ENCODE measurements at places on chromosomes 11 and 22.

- DNase-seq: no peak
Observed at GRCh38 chr11:78696177-78696576, 121.5 kb upstream of the NARS2 start.

DNA sequence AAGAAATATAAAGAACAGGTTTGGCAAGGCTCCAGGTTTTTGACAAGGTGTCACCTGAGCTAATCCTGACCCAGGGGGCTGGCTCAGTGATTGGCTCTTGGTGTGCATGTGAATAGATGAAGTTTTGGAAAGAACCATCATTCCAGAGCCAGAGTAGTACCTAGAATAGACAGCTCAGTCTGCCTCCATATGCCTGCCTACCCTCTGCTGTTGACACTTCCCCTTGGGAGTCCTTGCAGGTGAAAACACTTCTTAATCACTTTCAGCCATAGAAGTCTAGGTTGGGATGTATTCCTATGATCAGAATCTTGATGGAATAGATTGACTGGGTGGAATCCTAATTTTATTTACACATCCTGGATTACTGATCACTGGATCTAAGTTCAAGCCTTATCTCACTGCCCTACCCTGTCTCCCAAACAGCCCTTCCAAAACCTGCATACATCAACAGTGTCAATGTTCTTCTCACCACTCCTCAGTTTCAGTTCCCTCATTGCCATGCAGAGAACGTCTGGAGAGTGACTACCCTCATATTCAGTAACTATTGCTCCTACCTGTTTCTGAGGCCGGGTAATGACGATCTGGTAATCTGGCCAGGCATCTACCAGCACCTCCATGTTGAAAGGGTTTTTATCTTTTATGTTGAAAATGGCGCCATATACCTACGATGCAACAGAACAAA lies 6.7 kb downstream of the GLYATL2 start:
- no peak for DNase-seq

DNA sequence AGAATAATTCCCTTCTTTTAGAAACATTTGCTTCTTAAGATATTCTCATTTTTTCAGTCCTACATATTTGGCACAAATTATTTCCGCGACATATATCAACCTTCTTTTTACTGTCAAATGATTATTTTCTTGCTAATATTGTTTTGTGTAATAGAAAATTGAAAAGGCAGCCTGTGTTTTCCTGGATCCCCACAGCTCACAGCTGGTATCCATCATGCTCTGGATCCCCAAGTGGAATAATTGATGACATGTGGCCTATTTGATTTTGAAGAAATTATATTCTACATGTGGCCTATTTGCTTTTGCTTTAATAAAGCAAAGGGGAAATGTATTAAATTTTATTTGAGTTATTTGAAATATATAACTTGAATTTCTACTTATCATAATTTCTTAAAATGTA lies 199.4 kb upstream of the LUZP2 start:
- no peak for DNase-seq

DNA sequence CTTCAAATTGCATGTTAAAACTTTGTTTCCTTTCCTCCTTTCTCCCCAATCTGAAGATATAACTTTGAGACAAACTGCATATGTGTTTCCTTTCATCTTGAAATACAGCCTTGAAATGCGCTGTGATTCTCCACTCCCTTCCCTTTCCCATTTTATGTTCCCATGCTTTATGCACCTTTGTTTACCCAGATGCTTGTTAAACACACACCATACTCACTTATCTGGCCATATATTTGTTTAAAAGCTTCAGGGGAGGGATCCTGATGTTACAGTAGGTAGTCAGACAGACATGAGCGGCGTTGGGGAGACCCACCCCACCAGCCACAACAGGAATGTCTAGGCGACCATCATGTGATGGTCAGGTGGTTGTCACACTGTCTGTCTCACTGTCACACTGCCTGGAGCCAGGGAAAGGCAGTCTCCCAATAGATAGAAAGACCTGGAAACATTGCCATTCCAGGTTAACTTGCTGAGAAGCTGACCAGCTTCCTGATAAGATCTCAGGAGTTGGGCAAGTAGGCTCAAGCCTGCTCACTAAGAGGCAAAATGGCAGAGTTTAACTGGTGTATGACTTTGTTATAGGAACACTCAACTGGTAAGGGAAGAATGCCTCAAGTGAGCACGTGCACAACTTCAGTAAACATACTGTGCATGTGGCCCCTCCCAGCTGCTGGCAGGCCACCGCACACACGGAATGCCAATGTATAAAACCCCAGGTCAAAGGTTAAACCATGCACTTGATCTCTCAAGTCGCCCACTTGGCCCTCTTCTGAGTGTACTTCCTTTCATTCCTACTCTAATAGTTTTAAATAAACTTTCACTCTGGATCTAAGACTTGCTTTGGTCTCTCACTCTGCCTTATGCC lies 23.5 kb upstream of the MSANTD2 start:
- no peak for DNase-seq

DNA sequence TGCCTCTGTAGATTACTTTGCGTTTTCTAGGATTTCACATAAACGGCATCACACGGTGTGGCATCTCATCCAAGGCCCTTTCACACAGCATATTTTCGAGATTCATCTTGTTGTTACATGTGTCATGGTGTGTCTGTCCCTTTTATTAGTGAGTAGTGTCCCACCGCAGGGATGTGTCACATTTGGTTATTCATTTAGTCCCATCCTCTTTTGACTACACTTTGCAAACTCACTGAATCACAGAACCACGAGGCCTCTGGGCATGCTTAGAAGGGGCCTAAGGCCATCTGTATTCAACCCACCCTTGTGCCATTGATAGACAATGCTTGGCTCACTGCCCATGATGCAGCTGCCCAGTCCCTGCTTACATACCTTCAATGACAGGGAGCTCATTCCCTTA lies 4.2 kb upstream of the RAC2 start:
- no peak for DNase-seq

- no peak for DNase-seq
Observed at GRCh38 chr11:82038154-82038553, 695.5 kb downstream of the FAM181B start.

GRCh38 chr11:73614591-73614990 lies 16.7 kb upstream of the FAM168A start:
- DNase-seq: no peak

GRCh38 chr11:57153448-57153847 lies 28.3 kb upstream of the LRRC55 start:
- no peak for DNase-seq

- no peak for DNase-seq
Observed at GRCh38 chr22:44925465-44926123, 84.2 kb downstream of the PHF21B start.

DNA sequence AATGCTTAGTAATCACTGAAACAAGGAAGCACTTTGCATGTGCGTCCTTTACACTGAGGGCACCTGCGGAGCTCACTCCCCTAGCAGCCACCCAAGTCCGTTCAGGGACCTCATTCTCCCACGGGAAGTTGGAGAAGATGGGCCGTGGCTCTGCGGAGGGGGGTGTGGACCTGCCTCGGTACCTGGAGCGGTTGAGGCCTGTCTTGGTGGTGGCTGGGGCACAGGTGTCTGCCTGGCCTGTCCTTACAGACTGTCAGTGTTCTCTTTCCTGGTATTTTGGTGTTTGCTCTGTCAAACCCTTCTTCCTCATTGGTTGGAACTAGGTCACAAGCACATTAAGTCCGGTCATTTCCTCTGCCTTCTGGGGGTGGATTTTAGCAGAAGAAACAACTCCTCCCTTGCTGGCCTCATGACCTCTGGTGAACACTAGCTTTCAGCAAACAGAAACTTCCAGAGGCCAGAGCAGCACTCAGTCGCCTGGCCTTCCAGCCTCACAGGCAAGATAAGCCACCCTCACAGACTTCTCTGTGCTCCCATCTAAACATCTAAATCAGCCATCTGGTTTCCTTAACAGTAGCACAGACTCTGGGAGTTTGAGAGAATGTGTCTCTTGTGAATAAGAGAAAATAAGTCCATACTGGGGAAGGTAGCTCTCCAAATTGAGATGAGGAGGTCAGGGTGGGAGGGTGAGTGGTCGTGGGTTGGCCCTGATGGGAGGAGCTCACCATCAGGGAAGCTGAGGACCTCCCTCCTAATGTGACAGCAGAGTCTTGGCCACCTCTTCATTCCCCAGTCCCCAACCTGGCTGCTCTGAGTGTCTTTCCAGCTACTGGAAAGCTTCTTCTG lies 8.6 kb downstream of the SNAP29 start:
- DNase-seq: peak; percentile 15

DNA sequence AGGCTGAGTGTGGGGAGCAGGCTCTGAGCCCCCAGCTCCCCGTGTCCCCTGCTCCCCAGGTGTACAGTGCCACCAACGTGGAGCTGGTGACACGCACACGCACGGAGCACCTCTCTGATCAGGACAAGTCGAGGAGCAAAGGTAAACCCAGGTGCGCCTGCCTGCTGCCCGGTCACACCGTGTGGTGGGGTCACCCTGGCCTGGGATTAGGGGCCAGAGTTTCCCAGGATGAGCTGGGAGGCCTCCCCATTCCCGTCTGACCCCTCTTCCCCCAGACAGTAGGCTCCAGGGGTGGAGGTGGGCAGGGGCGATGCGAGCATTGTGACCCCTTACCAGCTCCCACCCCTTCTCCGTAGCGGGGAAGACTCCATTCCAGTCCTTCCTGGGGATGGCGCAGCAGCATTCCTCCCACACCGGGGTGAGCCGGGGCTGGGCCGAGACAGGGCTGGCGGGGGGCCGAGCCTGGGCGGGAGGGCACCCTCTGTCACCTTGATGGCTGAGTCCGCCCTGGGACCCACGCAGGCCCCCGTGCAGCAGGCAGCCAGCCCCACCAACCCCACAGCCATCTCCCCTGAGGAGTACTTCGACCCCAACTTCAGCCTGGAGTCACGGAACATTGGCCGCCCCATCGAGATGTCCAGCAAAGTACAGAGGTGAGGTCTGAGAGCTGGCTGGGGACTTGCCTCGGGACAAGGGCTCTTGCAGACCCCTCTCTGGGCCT lies 3.7 kb upstream of the SSH3 start:
- DNase-seq: no peak

DNA sequence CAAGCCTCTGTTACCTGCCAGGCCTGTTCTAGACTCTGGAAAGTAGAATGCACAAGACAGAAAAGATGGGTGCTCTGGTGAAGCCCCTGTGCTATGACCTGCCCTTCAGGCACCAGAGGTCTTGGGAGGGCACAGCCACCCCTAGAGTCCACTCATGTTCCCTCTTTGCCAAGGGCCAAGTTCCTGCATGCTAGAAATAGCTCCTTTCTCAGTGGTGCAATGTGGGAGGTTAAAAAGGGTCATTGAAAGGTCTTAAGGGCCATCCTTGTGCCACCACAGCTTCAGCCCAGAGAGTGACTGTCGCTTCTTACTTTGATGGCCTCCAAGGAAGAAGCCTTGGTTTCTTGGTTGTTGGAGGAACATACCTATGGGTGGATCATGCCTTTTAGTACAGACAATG lies 84.6 kb upstream of the PARVA start:
- no peak for DNase-seq

- DNase-seq: no peak
Observed at GRCh38 chr11:43119275-43119970, 192.4 kb upstream of the API5 start.

GRCh38 chr11:108838102-108838791 lies 173.4 kb downstream of the DDX10 start:
- no peak for DNase-seq

GRCh38 chr22:45688600-45689080 lies 17.0 kb downstream of the ATXN10 start:
- peak; percentile 46 for DNase-seq

- DNase-seq: no peak
Observed at GRCh38 chr11:24295360-24295759, 201.5 kb upstream of the LUZP2 start.

DNA sequence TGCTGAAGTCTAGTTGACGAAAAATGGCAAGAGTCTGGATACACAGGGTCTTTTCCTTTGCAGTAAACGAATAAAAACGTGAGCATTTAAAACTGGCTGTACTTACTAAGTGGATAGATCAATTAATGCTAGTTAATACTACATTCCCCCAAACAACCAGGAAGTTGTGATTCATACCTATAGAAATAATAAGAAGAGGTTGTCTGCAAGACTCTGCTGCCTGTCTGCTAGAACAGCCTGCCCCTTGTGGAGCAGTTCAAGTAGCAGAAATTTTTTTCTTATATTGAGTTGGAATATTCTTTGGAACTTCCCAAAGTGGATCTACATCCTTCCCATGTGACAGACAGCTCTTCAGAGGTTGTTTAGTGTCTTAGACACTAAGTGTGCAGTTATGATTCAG lies 86.8 kb downstream of the TEAD1 start:
- DNase-seq: no peak

DNA sequence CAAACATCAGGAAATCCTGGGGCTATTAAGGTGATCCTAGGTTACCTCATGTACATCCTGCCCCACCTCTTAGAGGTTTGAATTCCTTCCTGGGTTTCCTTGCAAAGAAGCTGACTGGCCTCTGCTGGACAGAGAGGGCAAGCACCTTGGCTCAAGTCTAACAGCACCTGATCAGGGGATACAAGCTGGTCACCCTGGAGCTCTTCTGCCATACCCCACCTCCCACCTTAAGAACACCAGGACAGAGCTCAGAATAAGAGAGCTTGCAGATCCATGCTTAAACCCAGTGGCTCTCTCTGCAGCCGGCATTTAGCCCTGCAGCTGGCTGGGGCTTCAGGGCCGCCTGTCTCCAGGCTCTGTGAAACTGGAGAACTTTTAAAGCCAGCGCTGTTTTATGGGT lies 386.6 kb upstream of the NARS2 start:
- no peak for DNase-seq

DNA sequence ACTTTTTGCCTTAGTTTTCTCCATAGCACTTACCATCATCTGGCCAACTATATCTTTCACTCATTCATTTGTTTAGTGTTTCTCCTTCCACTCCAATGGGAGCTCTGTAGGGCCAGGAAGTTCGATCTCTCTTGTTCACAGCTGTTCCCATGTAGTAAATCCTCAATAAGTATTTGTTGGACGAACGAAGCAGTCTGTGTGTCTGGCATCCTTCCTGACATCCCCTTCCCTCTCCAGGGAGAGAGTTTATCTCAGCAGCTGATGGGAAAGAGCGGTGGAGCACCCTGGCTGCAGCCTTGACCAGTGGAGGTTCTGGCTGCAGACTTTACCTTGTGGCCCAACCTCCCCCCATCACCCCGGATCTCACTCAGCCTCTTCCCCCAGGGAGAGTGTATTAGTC lies 141.7 kb downstream of the CHST1 start:
- no peak for DNase-seq

DNA sequence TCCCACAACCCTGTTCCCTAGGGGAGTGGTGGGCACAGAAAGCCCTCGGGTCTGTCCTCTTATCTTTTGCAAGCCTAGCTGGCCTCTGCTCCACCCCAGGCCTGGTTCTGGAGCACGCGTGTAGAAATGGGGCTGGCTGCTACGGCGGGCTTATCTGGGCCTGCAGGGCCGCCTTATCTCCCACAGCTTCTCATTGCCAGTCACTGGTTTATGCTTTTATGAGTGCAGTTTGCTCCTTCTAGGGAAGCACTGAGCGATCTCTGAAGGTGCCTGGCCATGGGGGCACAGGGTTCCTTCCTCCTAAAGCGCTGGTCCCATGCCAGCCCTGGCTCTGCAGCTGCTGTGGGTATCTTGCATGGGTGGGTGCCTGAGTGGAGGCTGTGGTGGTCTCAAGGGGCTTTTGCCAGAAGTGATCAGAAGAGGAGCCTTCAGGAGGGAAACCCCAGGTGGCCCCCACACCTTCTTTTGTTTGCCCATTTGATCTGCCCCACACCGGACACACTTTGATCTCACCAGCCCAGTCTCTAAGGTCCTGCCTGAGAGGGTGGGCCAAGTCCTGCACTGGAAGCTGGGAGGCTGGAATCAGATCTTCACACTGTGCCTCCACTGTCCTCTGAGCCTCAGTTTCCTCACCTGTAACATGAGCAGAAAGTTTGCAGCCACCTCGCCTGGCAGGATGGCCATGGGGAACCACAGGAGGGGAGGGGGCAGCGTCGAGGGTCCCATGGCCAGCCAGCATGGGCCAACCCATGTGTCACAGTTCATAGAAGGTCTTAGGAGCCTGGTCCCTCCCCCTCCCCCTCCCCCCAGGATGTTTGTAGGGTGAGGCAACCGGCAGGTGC lies 86.6 kb upstream of the FGF3 start:
- DNase-seq: no peak
